Prostate gland (tissue), 2 donors: ENCODE measurements at places on chromosomes 2 and 18.

- no peak for DNase-seq
These were observed 206.0 kb upstream of the TNP1 start for GRCh38 chr2:217065695-217066405.

DNA sequence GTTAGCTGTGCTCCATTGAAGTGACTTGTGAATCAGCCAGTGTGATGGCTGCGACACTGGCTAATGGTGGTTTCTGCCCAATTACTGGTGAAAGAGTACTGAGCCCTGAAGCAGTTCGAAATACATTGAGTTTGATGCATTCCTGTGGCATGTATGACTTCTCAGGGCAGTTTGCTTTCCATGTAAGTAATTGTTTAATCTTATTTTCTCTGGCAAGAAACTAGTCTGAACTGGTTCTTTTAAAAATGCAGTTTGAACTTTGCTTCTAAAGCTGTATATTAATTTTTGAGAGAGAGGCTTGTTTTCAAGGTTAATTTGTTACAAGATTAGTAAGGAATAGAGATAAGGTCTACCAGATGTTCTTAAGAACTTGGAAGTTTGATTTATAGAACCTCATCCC, 46.7 kb downstream of the GLS start:
- DNase-seq = no peak

- DNase-seq = no peak
These were observed 69.9 kb upstream of the MMADHC start for GRCh38 chr2:149657401-149658040.

DNA sequence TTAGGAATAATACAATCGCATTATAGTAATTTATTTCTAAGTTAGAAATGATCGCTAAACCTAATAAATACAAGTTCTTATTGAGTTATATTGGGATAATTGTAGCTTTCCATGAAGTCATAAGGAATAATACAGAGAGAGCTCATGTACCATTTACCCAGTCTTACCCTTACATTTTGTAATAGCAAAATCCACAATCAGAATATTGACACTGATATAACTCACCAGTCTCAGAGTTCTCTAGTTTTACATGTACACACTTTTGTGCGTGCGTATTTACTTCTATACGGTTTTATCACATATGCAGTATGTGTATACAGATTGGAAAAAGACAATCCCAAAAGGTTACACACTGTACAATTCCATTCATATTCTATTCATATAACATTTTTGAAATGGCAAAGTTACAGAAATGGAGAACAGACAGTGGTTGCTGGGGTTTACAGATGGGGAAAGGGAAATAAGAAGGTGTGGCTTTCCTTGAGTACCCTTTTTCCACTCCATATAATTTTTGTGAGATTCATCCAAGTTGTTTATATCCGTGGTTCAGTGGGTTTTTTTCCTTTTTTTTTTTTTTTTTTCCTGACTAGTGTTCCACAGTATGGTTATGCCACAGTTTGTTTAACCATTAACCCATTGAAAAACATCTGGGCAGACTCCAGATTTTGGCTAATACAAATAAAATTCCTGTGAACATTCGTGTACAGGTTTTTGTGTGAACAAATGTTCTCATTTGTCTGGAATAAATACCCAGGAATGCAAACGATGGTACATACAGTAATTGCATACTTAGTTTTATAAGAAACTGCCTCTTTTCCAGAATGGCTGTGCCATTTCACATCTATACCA, 117.2 kb downstream of the HNMT start:
- DNase-seq = no peak

GRCh38 chr2:228838819-228839218, 432.3 kb downstream of the PID1 start:
- no peak for DNase-seq

DNA sequence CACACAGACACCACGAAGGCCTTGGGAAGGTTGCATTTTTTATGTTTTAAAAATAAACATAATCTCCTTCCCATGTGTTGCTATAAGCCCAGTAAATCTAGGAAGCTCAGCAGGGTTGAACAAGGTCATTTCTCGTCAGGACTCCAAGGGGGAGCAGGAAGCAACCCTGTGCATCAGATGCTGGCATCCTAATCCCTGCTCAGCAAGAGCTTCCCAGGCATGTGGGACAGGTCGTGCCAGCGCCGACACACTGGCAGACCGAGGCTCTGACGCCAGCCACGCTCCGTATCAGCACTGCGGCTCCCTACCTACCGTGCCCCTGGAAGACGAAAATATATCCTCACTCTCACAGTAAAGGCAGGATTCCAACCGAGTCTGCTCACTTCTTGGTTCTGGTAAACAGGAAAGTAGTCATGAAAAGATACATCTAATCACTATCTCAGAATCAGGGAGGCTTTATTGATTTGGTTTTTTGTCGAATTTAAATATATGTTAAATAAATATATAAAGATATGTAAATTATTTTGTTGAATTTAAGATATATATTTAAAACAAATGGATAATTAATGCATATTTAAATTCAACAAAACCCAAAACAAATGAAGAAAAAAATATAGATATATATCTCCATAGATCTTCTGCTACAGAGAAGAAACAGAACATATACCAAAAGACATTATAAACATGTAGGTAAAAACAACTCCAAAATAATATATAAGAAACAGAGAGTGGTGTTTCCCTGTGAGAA, 61.4 kb downstream of the TXNL1 start:
- no peak for DNase-seq

DNA sequence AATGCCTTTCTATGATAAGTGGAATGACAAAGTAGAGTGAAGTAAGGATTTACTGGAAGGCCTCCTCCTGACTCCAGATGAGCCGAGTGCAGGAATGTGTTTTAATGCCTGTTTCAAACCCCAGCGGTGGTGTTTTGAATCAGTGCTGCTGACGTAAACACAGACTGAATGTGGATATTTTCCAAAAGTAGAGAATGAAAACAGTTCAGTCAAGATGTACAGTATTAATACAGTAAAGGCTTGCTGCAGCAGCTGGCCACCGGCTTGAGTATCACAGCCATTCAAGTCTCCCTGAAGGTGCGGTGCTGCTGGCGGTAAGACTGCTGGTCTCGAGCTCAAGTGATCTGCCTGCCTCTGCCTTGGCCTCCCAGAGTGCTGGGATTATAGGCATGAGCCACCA, 46.7 kb downstream of the ARHGAP28 start:
- no peak for DNase-seq
